Hindlimb muscle (tissue), 1 donor: ENCODE measurements at places on chromosomes 2 and 18.

DNA sequence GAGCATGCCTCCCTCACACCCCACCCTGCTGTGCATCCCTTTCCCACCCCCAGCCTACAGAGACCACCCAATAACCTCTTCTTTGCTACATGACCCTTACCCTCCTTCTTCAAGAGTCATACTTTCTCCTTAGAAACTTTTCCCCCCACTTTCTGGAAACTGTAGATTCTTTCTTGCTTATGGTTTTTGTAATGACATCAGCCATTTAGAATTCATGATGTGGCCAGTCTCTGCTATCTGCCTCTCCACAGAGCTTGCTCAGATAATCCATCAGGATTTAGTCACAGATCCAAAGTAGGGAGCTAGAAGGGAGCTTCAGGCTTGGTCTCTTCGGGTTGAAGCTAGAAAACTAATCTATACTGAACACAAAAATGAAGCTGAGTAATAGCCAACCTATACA is 36.5 kb downstream of the GALM start:
- no peak for DNase-seq

GRCh38 chr2:164898475-164898874 is 56.9 kb downstream of the SLC38A11 start:
- no peak for DNase-seq

- no peak for DNase-seq
Observed at GRCh38 chr2:98554116-98554861, 54.0 kb downstream of the COA5 start.

DNA sequence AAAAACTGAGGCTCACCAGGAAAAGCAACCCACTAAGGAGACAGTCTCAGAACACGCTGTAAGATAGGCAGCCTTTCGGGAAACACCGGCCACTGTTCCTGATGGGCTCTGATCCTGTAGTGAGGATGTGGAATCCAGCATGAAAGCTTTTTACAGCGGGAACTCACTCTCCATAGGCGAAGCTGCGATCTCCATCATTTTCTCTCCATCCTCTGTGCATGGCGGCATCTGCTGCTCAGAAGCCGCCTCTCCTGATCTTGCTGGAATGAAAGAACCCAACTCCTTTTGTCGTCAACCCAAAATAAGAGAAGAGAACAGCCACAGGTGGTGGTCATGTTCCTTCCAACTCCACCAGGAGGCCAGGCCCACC is 49.9 kb downstream of the TMEM18 start:
- DNase-seq = no peak

DNA sequence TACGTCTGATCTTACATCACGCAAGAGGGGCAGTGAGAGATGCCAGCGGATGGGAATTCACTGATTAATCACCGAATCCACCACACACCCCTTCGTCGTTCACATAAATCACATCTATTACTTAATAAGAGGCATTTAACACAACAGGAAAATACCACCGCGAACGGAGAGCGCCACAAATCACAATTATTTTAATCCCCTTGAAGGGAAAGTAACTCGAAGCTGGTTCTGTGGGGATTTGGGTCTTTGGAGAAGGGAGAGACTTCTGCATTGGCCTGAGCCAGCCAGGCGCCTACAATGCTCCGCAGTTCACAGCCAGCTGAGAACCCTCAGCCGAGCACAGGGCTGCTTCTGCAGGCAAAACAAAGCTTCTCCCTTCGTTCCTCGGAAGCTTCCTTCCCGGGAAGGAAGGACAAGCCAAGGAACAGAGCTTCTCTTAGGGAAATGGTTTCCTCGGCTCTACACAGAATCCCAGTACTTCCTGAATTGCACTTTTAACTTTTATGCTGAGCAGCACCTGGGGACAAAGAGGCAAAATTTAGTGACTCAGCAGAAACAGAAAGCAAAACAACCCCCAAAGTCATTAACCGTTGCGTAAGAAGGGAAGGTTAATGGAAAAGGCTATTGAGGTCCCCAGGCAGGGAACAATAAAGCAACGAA is at the start of gene LRP1B:
TSS of gene LRP1B (minus strand) at position 7 of the 660 bp plus-strand sequence. CDS start 287 bp downstream, outside the sequence.
- peak; percentile 26 for DNase-seq

GRCh38 chr2:134250840-134251461 is 2.9 kb upstream of the MGAT5 start:
- no peak for DNase-seq

DNA sequence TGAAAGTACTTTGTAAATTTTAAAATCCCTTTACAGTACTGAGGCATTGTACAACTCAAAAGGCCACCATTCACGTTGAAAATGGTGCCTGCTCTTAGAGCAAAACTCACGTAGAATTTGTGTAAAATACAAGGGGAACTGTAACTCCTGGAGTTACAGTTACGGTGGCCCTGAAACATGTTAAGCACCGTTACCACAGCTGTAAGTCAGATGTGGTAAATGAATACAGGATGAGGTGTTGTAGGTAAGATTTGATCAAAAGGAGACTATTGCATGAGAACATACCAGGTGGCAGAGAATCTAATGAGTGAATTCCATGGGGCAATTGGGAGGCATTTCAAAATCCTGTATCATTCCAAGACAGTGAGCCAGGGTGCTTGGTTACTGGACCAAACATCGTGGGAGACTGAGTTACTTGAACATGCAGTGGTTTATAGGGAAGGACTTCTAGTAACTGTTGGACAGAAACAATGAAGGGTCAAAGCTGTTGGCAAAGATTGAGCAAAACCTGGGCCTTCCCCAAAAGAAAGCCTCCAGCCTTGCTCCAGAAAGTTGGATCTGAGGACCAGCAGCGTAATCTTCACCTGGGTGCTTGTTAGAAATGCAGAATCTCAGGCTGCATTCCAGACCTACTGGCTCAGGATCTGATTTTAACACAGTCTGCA is 535.8 kb upstream of the POU3F3 start:
- no peak for DNase-seq

GRCh38 chr2:27065128-27065527 is 6.3 kb downstream of the OST4 start:
- no peak for DNase-seq

GRCh38 chr2:139949242-139949972 is 1169.2 kb upstream of the NXPH2 start:
- no peak for DNase-seq

- DNase-seq = no peak
Observed at GRCh38 chr2:5955921-5956320, 263.7 kb downstream of the SOX11 start.

- no peak for DNase-seq
Observed at GRCh38 chr2:221807706-221808105, 235.6 kb upstream of the EPHA4 start.

- no peak for DNase-seq
Observed at GRCh38 chr18:62616331-62616805, 93.5 kb downstream of the ZCCHC2 start.

GRCh38 chr2:171718720-171719119 is 31.5 kb downstream of the DYNC1I2 start:
- DNase-seq = no peak

DNA sequence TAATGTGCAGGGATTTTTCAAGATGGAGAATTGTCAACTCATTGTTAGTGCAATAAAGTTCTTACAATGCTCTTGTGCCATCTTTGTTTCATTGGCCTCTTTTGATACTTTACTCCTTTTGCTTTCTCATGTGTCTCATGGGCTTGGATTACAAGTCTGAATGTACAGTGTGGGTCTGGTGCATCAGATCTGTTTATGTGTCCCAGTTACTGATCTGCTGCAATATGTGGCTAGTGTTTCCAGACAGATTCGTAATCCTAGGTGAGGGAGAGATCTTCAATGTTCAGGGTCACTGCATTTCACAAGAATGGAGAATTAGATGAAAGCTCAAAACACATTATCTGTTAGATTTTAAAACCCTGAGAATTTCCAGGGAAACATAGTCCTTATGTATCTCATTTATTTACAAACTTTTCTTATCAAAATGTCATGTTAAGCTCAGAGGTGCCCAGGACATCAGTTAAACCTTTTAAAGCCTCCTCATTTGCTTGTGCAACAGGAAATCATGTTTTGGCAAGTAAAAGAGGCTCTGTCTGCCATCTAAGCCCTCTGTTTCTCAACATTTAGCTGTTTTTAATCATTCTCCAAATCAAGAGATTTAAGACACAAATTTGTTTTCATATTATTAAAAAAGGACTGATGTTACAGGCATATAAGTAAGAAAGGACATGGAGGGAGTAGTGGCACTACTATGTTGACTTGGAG is 108.1 kb downstream of the NUP35 start:
- no peak for DNase-seq

GRCh38 chr2:202695166-202695565 is 60.4 kb downstream of the FAM117B start:
- DNase-seq = no peak

DNA sequence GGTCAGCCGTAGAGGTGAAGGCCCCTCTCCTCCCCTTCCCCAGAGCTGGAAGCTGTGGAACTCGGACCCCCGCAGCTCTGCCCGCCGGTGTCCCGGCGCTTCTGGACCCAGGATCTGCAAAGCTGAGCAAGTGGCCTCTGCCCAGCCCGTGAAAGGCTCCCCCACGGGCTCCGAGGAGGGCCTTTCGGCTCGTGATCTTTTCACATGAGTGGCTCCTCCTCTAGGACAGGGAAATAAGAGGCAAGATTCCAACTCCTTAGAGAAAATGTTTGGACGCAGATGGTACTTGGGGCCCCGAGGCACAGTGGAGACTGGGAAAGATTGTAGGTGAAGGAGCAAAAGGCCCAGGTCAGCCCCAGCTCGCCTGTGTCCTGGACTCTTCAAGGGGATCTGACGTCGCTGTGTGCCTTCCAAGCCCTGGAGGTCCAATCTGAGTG is 48.2 kb upstream of the SP3 start:
- DNase-seq = no peak

DNA sequence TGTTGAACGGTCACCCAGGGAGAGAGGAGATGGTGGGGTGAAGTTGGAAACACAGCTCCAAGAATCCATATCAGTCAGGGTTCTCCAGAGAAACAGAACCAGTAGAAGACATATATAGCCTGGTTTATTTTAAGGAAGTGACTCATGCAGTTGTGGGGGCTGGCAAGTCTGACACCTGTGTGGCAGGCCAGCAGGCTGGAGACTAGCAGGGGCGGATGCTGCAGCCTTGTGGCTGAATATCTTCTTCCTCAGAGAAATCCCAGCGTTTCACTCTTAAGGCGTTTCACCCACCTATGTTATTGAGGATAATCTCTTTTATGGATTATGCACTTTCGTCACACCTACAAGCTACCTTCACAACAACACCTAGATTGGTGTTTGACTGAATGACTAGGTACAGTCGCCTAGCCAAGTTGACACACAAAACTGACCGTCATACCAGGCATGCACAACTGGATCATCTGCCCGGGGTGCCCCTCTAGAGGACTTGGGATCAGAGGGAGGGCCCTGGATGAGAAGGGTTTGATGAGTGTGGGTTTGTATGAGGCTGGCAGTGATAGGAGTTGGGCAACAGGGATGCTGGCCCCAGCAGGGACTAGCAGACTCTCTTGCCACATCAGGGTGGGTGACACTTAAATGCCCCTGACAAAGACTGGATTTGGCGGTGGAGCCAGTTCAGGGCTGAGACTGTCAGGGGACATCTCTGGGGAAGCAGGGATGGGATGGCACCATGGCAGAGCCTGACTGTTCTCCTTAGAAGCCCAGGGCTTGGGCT is 23.4 kb downstream of the MROH2A start:
- no peak for DNase-seq

DNA sequence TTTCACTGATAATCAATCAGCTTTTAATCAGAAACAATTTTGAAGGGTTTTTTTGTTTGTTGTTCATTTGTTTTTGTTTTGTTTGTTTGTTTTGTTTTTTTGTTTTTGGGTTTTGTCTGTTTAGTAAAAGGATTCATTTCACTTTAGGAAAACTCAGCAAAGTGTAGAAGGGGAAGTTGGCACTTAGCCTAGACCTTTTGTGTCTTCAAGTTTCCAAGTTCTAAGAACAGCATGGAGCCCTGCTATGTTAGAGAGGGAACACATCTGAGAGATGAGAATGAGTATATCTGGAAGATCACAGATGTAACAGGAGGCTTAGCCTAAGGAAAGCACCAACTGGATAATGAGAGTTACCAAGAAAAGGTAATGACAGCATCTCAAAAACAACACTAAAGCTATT is 501.5 kb downstream of the ERBB4 start:
- DNase-seq = no peak

GRCh38 chr2:42914860-42915259 is 122.5 kb upstream of the HAAO start:
- DNase-seq = no peak

- DNase-seq = no peak
Observed at GRCh38 chr2:174124181-174124580, 124.2 kb downstream of the OLA1 start.

DNA sequence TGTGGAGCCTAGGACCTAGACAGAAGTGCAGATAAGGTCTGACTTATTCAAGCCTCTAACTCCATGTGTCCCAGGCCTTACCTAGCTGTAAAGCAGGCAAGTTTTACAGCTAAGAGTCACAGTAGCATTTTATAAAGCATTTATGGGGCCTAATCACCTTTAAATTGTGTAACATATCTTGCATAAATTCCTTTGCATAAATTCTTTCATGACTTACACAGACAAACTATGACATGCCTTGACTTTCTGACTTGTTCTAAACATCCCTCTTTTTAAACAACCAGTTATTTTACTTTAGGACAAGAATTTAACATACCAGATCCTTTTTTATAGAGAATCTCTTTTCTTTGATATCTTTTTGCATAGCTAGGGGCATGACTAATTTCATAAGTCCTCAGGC is 1257.8 kb upstream of the NRXN1 start:
- no peak for DNase-seq

DNA sequence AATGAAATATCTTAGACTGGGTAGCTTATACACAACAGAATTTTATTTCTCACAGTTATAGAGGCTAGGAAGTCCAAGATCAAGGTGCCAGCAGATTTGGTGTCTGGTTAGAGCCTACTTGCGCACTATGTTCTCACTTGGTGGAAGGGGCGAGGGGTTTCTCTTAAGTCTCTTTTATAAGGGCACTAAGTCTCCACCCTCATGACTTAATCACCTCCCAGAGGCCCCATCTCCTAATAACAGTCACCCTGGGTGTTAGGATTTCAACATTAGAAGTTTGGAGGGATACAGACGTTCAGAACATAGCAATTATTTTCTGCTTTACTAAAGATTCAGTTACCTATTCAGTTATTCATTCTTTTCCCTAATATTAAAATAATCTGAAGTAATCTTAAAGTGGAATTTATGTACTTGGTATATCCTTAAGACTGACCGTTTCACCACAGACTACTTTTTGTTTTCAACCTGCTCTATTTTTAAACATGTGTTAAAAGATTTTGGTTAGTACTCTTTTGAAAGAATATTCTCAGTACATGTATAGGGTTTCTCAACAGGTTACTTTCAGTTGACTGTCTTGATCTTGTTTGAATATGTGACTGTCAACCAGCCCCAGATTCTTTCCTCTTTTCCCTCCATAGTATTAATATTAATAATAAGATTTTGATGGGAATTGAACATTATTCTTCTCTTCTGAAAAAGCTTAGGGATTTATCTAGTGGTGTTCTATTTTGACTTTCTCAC is 130.0 kb downstream of the TAF4B start:
- no peak for DNase-seq

GRCh38 chr2:48279344-48280090 is 250.4 kb upstream of the STON1 start:
- DNase-seq = no peak

- no peak for DNase-seq
Observed at GRCh38 chr2:175984846-175985245, 17.2 kb downstream of the LNPK start.
